ENCODE measurements at places on chromosomes 6 and 20. TPM values are rescaled to one million over a fixed set of nuclear protein-coding genes. Genes with fewer than 3 reads are reported as not detected.

DNA sequence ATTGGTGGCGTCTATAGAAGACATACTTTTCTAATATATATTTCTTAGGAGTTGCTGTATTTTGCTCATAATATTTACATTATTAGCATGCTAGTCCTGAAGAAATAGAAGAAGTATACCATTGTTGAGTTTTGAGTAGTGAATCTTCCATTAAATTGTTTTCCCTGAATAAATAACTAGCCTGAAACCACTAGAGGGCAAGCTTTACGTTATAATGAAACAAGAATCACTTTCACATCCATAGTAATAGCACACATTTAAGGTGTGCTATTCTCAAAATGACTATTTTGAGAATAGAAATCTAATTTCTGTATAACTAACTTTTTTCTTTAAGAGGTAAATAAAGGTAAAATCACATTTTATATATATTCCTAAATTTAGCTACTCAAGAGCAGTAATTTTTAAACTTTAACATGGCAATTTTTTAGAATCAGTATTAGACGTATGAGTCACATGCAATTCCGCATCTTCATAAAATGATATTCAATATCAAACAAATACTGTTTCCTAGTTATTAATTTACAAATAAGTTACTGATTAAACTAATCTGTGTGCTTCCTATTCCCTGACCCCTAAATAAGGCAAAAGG is 213.2 kb upstream of the MANEA start:
- DNase-seq, result no peak

GRCh38 chr6:53309901-53310300 is 38.8 kb downstream of the ELOVL5 start:
- no peak for DNase-seq

- no peak for DNase-seq
Observed at GRCh38 chr6:156650896-156651390, 126.2 kb upstream of the ARID1B start.

DNA sequence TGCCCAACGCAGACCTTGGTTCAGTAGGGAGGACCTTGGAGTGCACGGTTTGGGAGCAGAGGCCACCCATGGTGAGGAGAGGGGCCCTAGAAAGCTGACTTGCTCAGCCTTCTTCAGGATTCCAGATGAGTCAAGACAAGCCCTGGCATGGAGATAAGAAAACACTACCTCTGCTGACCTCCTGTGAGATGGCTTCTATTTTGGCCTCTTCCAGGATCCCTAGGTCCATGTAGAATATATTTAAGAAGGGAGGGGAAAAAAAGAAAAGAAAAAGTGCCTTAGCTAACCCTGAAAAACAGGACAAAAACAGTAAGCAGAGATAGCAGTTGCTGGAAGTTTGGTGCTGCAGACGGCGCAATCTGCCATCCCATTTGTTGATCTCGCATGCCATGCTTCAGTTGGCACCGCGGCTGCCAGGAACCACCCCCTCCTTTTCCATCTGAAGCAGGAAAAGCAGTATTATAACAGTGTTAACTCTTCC is 100.0 kb downstream of the ARMC2 start:
- no peak for DNase-seq

GRCh38 chr6:1912731-1913130 is 303.0 kb downstream of the FOXC1 start:
- DNase-seq, result no peak

DNA sequence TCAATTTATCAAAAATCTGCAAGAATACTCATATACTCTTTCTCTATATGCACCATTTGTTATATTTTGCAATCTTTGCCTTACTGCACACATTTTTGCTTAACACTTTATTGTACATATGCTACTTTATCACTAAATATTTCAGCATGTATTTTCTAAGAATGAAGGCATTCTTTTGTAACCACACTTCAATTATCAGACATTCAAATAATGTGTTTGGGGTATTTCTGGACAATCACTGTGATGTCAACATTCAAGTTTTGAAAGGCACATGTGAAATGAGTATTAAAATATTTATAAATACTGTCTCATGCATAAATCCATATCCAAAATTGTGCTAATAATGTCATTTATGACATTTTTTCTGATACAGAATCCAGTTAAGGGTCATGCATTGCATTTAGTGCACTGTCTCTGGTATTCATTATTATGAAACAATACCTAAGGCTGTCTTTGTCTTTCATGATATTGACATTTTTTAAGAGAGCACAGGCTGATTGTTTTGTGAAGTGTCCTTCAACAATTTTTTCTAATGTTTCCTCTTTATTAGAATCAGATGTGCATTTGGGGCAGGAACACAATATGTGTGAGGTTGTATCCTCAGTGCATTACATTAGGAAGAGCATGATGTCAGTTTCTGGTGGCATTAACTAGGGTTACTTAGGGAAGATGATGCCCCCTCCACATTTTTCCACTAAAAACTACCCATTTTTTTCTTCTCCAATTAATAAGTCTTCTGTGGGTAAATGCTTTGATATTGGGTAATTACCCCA is 105.7 kb downstream of the MTFR2 start:
- DNase-seq, result no peak

DNA sequence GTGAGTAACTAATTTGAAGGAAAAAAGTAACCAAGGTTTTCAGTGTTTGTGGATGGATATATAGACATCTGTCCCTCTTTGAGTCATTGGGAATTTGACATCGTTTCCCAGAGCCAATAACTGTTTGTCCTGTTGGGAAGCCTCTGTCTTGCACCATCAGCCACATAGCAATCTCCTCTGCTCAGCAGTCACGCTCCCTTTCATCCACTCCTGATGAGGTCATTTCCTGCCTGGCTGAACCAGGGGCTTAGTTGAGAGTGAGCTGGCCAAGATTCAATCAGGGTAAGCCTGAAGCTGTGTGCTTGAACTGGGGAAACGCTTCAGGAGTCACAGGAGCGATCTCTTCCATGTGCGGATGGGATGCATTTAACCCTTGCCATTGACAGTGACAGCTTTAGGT is 121.5 kb upstream of the FOXQ1 start:
- no peak for DNase-seq

DNA sequence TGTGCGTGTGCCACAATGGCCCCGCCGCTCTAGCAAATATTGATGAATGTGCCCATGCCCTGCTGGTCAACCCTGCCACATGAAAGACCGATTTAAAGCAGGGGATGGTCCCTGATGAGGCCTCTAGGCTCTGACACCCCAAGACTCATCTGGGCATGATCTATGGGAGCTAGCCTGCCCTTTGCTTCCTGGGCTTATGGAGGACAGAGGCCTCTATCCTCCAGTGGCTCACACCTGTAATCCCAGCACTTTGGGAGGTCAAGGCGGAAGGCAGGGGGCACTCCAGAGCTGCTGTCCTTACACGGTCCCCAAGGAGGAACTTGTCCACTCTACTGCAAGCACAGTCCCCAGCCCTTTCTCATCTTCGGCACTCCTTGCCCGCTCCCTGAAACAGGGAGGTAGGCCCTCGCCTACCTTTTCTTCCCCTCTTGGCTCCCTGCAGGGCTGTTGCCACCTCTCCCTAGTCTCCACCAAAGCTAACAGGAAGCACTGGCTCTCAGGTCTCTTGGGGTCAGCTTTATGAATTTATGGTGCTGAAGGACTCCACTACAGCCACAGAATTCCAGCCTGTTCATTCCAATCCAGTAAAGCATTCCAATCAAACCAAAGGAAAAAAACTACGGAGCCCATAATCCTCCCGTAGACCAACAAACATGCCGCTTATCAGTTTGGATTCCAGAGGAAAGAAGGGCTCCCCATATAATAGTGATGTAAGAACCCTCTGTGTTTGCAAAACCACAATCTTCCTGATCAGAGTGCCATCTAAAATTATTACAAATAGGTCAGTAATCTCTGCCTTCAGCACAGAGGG is 48.7 kb upstream of the FOXQ1 start:
- DNase-seq, result no peak

PPIL6 gene
- polyA plus RNA-seq, result 7.6 TPM

FAM217A gene
- polyA plus RNA-seq, result 0.57 TPM

LIN28B gene
- 0.08 TPM for polyA plus RNA-seq

IMPG1 gene
- 0.43 TPM for polyA plus RNA-seq

TP53TG5 gene
- polyA plus RNA-seq, result 1.6 TPM

HLA-DRB5 gene
- polyA plus RNA-seq, result 8.5 TPM

KIF25 gene
- 0.21 TPM for polyA plus RNA-seq

SLA2 gene
- polyA plus RNA-seq, result 0.27 TPM

GPR6 gene
- not detected for polyA plus RNA-seq

PERP gene
- polyA plus RNA-seq, result 0.90 TPM
